ENCODE measurements at places on chromosomes 1 and 21.

GRCh38 chr1:168235937-168236336, 10.1 kb downstream of the SFT2D2 start:
- no peak for DNase-seq

GRCh38 chr1:114062477-114063099, 83.3 kb downstream of the OLFML3 start:
- DNase-seq, result no peak

- no peak for DNase-seq
Observed at GRCh38 chr1:166738873-166739272, 100.4 kb upstream of the POGK start.

- no peak for DNase-seq
Observed at GRCh38 chr1:60010690-60011089, 62.9 kb downstream of the C1orf87 start.

All from stimulated activated CD4-positive, alpha-beta T cell treated with anti-CD3 and anti-CD28 coated beads, Interleukin-1b, Interleukin-23, amount 100 ng/mL, for 4 hours (primary cell).